ENCODE measurements at places on chromosomes 6 and 20.

DNA sequence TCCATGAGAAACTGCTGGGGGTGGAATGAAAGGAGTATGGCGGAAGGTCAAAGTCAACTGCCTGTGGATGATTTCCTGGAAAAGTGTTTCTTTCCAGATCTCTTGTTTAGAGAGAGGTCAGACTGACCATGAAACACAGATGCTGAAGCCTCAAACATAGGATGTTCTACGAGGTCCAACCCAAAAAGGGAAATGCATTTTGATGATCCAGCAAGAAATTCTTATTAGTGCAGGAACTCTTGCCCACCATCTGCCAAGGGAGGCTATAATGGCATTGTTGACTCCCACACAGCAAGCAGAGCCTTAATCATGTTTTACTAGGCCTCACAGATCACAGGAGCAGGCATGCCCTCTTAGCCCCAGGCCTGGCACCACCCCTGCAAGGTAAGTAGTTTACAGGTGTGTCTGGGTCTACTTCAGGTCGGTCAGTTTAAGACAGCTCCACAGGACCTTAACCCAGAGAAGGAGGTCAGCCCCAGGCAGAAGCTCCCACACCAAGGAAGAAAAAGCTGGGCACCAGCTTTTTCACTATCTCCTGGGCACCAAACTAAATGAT, 67.6 kb upstream of the CNKSR3 start:
- DNase-seq: no peak

DNA sequence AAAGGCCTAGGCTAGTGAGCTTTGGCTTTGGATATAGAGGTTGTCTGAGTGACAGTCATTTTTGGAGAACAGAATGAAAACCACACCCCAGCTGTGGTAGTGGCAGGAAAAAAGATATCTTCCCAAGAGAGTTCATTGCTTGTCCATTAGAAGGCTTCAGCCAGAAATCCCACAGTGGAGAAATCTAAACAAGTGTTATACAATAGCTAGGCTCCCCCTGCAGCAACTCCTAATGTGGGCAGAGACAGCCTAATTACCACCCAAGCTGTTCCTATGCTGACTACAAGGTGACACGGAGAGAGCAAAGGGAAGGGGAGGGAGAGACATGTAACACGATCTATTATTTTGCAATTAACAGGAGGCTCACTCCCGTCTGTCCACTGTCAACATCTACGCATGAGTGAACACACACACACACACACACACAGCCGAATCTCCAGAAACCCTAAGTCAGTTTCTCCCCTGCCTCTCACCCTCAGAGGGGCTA, 147.5 kb upstream of the TCF21 start:
- no peak for DNase-seq

DNA sequence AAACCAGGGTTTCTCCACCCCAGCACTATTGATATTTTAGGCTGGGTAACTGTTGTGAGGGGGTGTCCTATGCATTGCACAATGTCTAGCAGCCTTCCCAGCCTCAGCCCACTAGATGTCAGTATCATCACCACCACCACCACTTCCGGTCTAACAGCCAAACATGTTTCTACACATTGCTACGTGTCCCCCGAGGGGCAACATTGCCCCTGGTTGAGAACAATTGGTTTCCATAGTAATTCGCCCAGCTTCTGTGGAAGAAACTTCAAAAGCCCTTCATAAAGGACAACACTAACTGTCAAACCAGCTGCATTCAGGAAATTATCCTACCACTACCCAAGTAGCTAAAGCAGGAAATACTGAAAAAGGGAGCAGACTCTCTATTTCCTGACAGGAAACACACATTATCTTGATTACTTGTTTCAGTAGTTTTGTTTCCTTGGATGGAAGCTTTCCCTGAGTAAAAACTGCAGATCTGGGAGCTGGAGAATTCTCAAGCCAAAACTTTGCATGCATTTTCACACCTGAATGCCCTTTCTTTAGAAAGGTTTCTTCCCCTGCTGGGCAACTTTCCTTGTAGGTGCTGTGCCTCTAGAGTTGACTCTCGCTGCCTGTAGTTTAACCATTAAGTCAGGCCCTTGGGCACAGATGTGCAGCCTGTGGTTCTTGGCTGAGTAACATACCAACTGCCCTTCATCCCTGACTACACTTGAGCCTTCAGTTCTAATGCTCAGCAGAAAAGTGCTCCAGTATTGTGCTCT, 23.6 kb downstream of the PKHD1 start:
- no peak for DNase-seq

GRCh38 chr6:14038467-14039437, 78.8 kb upstream of the CD83 start:
- no peak for DNase-seq

GRCh38 chr6:126367849-126368248, 27.9 kb downstream of the CENPW start:
- no peak for DNase-seq

DNA sequence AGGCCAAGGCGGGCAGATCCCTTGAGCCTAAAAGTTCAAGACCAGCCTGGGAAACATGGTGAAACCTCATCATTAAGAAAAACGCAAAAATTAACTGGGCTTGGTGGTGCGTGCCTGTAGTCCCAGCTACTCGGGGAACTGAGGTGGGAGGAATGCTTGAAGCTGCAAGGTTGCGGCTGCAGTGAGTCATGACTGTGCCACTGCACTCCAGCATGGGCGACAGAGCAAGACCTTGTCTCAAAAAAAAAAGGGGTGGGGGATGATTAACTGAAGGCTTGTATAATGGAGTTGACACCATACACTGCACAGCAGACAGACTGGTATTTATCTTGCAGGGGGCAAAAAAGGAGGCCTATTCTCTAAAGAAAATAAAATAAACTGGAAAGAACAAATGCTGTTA, 27.7 kb downstream of the SRPK1 start:
- no peak for DNase-seq

DNA sequence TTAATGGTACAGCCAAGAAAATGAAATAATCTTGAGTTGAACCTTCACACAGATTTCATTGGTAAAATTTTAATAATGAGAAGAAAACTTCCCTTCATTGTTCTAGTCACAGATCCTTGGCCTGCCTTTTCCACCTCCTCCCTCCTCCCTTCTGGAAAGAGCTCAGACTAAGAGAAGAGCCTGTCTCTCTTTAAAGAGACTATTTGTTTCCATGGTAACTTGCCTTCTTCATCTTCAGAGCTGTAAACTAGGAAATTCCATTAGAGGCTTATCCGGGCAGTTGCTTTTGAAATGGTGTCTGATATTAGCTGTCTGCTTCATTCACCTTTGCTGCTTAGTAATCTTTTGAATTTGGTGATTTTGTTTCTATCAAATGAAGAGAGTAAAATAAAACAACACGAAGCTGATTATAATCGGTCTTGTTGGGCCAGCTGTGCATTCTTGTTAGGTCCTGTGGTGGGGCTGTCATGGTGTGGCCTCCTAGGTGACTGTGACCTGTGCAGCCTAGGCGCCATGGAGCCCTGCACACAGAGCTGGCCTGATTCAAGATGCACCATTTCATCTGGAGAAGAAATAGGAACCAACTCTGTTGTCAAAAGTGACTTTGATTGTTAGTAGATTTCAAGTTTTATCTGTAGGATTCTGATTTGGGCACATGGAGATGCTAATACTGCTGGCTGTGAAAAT, 96.7 kb downstream of the MAP3K7 start:
- no peak for DNase-seq

All from coronary artery (tissue), 2 donors.